Aorta (tissue), 5 donors: ENCODE measurements at places on chromosomes 7 and 10. TPM values are rescaled to one million over a fixed set of nuclear protein-coding genes. Genes with fewer than 3 reads are reported as not detected.

Gene FRMD4A
- total RNA-seq = 55.9 TPM

Gene CAMK1D
- total RNA-seq = 10.9 TPM

Gene SLC13A1
- total RNA-seq = not detected

Gene TSPAN12
- 14.3 TPM for total RNA-seq

Gene CDHR1
- 0.32 TPM for total RNA-seq

Gene TAS2R5
- total RNA-seq = 1.7 TPM

Gene FAM25G
- not detected for total RNA-seq

Gene GLI3
- 34.9 TPM for total RNA-seq

Gene CISD1
- 28.8 TPM for total RNA-seq

Gene MSS51
- total RNA-seq = 6.3 TPM

Gene DKK1
- 2.4 TPM for total RNA-seq

Gene CCDC7
- 46.7 TPM for total RNA-seq

Gene PILRA
- total RNA-seq = 21.5 TPM

Gene GARIN1A
- total RNA-seq = 6.1 TPM

DNA sequence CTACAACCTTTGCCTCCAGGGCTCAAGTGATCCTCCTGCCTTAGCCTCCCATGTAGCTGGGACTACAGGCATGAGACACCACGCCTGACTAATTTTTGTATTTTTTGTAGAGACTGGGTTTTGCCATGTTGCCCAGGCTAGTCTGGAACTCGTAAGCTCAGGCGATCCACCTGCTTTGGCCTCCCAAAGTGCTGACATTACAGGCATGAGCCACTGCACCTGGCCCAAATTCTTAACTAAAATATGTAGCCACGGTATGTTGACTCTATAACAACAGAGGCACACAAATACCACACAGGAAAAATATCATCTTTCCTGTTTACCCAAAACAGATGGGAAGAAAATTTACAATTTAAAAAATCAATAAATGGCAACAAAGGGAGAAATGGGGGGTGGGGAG is 115.8 kb downstream of the ATE1 start:
- DNase-seq = no peak

GRCh38 chr10:121053151-121053550 is 202.0 kb downstream of the WDR11 start:
- DNase-seq = no peak

DNA sequence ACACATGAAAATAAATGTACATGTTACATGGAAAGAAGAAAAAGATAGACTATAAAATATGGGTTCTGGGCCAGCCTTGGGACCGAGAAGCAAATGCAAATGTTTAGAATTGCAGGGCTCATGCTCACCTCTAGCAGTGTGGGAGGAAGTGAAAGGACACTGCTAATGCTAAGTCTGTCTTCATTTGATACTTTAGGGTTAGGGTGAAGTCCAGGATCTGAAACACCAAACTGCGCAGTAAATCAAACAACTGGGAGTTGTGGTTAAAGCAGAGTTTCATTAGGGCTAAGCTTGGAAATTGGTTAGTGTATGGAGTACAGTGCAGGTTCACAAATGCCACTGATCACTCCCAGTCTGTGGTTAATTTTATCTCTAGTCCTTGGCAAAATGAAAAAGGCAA is 73.2 kb upstream of the PDK4 start:
- no peak for DNase-seq

DNA sequence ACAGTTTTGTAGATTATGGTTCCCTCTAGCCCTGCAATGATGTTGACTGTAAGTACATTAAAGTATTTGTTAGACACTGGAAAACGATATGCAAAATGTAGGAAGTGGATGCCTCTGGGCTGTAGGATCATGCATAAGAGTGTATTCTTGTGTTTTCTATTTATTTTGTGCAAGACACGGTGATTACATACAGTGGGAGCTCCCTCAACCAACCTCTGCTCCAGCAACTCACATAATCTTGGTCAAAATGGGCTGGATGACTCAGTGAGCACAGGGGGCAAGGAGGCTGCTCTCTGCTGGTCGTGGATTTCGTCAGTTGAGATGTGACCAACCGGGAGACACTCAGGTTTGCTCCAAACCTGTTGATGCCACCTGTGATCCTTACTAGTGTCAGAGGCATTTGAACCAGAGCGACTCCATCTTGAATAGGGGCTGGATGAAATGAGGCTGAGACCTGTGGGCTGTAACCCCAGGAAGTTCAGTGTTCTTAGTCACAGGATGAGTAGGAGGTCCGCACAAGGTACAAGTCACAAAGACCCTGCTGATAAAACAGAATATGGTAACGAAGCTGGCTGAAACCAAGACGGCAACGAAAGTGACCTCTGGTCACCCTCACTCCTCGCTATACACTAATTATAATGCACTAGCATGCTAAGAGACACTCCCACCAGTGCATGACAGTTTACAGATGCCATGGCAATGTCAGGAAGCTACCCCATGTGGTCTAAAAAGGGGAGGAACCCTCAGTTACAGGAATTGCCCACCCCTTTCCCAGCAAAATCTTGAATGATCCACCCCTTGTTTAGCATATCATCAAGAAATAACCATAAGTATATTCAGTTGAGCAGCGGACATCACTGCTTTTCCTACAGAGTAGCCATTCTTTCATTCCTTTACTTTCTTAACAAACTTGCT is 56.4 kb upstream of the FAM20C start:
- no peak for DNase-seq

DNA sequence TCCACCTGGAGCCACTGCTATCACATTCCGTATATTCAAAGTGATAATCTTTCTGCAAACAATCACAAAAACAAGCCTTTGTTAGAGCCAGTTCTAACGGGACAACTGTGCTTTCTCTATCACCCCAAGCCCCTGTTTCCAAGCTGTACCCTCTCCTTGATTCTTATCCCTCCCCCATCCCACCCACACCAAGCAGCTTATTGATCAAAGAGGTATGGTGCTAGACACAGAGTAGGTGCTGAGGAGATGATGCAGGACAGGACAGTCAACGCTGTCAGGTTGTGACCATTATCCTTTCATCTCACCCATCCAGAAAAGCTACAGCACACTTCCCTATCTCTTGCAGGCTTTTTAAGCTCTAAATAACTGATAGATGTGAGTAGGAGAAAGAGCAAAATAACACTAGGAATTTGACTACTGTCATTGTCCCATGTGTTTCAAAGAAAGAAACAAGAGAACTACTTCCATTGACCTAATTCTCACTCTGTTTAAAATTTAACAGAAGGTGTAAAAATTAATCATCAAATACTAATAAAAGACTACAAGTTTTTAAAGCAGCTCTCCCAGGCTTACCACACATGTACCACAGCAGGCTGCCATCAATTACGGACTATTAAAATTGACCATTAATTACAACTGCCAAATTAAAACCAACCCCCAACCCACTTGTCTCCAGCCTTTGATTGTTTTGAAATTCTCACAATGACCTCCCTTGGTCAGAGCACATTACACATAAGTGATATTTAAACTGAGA is 94.3 kb downstream of the ELAPOR2 start:
- DNase-seq = no peak

DNA sequence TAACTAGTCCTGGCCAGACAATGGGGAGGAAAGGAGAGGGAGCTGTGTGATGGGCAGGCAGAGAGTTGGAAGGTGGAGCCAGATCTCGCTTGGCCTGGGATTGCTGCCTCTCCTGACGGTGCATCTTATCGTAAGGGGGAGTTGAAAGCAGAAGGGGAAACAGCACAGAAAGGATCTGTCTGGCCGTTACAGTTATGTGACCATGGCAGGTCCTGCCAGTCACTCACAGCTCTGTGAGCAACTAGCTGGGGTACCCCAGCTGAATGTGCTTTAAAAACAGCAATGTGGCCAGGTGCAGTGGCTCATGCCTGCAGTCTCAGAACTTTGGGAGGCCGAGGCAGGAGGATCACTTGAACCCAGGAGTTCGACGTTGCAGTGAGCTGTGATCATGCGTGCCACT is 8.1 kb downstream of the BLVRA start:
- DNase-seq = no peak

GRCh38 chr10:112303528-112303927 is 20.3 kb downstream of the TECTB start:
- no peak for DNase-seq

DNA sequence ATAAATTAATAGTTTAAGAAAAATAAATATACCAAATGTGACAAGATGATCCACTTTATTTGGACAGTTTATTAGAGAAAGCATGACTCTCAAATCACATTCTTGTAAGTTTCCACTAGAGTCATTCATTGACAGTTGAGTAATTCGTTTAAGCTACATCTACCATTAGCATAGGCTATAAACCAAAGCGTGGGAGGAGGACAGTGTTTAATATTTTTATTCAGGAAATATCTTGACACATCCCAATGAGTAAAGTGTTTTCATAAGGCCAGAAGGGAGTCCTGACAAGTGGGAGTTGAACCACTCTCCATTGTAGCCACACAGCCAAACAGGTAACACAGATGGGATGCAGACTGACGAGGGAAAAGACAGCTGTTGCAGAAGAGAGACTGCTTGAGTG is 386.5 kb upstream of the SEMA3D start:
- no peak for DNase-seq

- DNase-seq = no peak
These were observed 361.8 kb downstream of the MAGI2 start for GRCh38 chr7:79091661-79092060.

DNA sequence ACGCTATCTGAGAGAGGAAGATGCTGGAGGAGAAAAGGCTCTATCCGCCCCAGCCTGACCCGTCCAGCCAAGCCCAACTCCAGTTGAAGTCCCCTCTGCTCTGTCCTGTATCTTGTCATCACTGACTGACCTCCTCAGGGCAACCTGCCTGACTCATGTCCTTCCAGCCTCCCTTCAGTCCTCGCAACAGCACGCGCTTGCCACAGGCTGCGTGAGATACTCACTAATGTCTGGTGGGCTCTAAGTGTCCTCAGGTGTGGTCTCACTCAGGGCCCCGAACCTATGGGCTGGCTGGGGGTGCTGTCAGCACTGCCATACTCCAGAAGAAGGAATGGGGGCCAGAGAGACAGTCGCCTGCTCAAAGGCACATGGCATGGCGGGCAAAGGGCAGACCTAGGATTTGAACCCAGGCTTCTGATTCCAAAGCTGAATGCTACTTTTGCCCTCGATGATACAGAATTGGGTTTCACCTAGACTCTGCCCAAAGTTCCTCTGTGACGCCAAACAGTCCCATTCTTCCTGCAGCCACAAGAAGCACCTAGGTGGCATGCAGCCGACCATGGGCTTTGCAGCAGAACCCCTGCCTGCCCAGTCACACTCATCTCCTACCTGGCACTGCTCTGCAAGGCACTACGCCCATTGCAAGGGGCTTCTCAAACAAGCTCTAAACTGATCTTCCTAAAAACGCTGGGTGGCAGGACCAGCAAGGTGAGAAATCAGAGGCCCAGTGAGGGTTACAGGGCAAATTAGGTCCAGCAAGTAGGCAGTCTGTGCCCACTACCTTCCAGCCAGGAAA is 8.5 kb downstream of the FAM53B start:
- no peak for DNase-seq

GRCh38 chr7:42605406-42606192 is 306.3 kb downstream of the C7orf25 start:
- no peak for DNase-seq

DNA sequence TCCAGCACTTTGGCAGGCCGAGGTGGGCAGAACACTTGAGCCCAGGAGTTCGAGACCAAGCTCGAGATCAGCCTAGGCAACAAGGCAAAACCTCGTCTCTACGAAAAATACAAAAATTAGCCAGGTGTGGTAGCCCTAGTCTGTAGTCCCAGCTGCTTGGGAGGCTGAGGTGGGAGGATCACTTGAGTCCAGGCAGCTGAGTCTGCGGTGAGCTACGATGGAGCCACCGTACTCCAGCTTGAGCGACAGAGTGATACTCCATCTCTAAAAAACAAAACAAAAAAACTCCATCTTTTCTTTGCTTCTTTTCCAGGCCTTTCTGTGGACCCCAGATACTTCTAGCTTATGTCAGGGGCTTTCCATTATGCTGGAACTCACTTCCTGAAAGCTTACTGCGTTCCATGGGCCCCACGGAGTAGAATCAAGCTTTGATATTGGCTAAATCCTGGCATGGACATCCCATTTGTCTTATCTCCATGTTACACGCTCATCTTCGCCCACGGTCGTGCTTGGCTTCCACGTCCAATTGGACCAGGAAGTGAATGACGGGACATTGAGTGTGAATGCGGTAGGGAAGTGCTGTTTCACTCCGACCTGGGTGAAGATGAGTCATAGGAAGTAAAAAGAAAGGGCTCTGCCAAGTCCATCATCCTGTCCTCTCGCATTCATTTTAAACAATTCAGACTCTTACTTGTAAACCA is 45.7 kb downstream of the FAM171A1 start:
- no peak for DNase-seq

- no peak for DNase-seq
These were observed 4.4 kb downstream of the ZNF316 start for GRCh38 chr7:6641305-6642035.

- DNase-seq = no peak
These were observed 166.9 kb upstream of the RNF32 start for GRCh38 chr7:156473476-156474240.

- no peak for DNase-seq
These were observed 444.7 kb downstream of the MAGI2 start for GRCh38 chr7:79008786-79009185.

GRCh38 chr7:2758673-2759616 is 70.9 kb downstream of the AMZ1 start:
- DNase-seq = peak; percentile 44

DNA sequence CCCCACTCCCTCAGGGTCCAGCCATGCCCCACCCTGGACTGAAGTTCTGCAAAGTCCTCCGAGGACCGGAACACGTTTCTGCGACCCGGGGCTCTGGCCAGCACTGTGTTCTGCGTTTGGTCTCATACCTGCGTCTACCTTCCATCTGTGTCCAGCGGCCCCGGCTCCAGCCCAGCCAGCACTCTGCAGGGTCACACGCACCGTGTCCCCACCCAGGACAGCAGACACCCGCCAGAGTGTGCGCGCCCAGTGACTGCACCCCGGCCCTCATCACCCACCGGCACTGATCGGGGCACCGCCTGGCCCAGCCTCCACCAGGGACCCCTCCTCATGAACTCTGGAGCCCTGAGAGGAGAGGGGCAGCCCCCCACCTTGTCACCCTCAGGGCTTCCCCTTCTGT is 20.3 kb downstream of the SLC29A4 start:
- no peak for DNase-seq

DNA sequence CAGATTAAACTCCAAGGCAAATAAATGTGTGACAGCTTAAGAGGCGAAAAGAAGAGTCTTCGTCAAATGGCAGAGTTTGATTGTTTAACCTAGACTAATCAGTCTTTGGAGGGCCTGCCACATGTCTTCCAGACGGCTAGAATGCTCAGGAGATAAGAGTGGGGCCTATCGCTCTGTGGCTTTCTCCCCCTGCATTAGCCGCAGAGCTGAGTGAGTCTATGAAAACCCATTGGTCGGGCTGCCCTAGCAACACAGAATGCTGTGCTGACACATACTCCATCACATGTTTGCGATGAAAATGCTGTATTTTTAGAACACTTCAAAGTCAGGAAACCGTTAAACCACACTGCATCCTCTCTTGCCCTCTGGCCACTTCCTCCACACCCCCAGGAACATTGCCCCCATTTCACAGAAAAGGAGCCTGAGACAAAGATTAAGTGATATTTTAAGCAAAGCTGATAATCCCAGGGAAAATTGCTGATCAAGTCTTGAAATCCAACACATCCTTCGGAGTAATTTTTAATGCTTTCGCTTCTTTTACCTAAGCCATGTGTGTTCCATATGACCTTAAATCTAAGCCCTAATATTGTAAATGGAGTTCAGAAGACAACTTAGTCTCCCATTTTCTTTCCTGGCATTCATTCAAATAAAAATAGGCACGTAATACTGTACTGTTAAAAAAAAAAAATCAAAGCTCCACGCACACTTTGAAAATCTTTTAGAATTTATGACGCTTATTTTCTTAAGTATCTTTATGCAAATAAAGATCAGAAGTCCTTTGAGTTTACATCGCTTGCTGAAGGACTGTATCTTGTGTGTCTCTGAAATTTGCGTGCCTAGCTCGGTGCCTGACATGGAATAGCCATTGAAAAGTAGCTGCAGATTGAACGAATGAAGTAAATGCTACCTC is 161.2 kb downstream of the CELF2 start:
- no peak for DNase-seq
